ENCODE measurements at places on chromosomes 7 and 10.

- DNase-seq: no peak
These were observed 27.2 kb downstream of the GTF2IRD1 start for GRCh38 chr7:74480861-74481417.

DNA sequence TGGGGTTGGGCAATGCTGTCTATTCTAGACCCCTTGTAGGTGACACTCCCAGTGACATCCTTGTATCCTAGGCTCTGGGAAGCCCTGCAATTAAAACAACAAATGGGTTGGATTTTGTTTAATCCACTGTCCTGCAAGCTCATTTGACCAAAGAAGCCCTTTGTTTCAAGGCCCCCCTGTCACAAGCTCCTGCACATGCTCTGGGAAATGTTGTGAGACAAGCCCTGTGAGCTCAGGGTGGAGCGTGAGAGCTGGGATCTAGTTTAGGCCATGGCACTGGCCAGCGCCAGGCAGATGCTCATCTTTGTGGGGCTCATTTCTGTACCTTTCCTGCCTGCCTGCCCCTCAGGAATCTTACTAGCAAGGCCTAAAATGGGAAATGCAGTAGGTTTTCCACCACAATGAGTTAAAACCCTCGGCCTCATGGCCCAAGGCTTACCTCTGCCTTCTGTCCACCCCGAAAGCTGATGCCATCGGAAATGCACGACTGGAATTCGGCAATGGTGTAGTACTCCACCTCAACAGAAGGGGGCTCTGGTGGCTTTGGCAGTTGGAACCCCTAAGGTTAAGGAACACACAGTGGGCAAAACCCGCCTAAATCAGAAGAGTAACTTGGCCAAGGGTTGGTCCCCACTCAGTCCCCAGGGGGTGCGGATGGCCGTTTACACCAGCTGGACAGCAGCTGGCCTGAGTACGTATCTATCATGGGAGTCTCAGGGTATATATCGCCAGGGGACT, 112.0 kb downstream of the NEURL1 start:
- DNase-seq: peak; percentile 30

DNA sequence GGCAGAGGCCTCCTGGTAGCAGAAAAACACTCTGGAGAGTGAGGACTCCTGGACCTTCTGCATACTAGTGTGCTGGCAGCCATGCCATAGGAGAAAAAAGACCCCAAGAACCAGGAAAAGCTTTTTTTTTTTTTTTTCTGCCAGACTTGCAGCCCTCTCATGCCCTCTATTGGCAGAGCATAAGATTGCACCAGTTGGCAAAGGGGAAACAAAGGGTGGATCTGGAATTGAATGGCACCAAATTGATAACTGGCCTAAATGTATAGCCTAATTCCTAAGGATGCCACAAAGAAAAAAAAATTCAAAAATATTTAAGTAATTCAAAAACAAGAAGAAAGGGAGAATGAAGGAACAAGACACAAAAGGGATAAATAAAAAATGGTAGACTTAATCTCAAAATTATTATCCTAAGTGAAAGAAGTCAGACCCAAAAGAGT, 112.5 kb upstream of the GHITM start:
- DNase-seq: no peak

DNA sequence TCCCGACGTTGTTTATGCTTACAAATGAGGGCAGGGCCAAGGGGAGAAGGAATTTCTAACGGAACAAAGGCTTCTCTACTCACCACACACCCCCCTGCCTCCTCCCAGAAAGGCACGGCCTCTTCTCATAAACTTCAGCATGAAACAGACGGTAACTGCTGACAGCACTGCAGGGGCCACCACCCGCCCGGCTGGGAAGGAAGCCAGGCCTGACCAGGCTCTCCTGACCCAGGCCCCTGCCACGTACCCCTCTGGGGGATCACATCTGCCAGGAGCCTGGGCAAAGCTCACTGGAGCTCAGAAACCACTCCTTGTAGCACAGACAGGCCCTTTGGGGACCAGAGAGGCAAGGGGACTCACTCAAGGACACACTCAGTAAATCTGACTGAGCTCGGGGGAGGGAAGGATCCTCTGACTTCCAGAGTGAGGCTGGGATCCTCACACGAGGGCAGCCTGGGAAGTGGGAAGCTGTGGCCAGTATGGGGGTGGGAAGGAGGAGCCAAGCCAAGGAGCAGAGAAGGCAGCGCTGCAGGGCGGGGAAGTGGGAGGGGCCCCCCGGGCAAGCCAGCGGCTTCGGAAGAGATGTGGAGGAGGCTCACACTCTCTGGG, 46.1 kb downstream of the ZCCHC24 start:
- DNase-seq: no peak

DNA sequence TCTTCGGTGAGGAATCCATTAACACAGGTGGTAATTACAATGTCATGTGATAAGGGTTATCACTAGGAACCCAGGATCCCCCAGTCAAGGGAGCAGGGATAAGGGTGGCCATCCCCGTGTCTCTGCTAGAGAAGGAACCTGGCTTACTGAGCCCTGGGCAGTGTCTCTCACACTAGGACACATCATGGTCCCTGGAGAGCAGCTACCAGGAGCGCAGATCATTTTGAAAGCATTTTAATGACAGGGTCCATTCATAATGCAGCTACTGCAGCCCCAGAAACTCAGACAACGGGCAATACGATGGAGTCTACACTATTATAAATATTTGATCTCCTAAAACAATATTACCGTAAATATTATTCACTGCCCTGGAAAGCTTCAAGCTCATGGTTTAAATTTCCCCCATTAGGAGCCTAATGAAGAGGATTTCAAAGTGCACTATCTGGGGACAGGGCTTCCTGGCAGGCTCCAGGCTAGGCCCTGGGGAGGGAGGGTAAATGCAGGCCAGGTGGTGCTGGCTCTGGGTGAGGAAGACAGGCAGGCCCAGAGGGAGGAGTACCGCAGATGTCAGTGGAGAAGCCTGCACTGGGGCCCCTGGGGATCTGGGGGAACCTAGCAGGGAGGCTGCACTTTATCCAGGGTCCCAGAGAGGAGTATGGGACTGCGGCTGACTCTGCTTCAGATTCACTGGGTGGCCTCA, 52.6 kb upstream of the LOXL4 start:
- no peak for DNase-seq

GRCh38 chr7:77933394-77933793, 134.8 kb downstream of the PHTF2 start:
- DNase-seq: no peak

GRCh38 chr7:114944745-114945625, 23.1 kb downstream of the MDFIC start:
- DNase-seq: no peak

Data from stimulated activated CD4-positive, alpha-beta T cell treated with anti-CD3 and anti-CD28 coated beads, Interleukin-4, amount 100 ng/mL, for 48 hours (primary cell).